Caki2 (cell line): ENCODE measurements at places on chromosomes 6 and 20. TPM values are rescaled to one million over a fixed set of nuclear protein-coding genes. Genes with fewer than 3 reads are reported as not detected.

SPEF1 gene
- 0.54 and 3.5 TPM in 2 replicates for total RNA-seq

KHDRBS2 gene
- total RNA-seq: not detected in 2 replicates

HCK gene
- total RNA-seq: not detected in 2 replicates

FOXP4 gene
- 0.03 and 1.6 TPM in 2 replicates for total RNA-seq

DNA sequence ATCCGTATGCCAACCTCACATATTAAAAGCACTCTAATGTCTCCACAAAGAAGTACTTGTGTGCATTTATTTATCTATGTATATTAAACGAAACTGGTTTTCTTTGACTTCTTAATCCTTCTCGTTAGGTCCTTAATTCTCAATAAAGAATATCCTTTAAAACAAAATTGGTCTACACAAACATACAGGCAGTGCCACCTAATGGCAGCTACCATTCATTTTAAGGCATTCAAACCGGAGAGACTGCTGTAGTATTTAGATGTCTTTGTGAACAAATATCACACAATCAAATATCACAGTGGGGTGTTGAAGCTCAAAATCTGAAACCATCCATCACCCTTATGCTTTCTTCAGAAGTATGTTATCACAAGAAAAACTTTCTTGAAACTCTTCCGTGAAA lies 96.6 kb upstream of the IRAK1BP1 start:
- DNase-seq: no peak

DNA sequence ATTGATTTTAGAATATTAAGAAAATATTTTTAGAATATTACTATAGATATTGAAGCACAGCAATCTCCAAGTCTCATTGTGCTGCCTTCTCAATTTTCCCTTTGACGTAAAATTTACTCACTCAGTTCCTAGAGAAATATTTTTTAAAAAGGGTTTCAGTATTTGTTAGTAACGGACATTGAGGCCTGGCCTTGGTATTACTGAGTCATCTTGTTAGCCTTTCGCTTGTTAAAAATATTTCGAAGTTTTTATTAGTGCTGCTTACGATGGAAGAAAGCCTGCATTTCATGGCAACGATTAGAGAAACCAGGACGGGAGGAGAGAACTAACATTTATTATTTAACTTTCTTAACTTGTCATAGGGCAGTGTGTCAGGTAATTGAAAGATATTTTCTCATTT lies 82.2 kb downstream of the TIAM2 start:
- DNase-seq: no peak

GRCh38 chr6:5828296-5828695 lies 178.4 kb downstream of the NRN1 start:
- DNase-seq: no peak

DNA sequence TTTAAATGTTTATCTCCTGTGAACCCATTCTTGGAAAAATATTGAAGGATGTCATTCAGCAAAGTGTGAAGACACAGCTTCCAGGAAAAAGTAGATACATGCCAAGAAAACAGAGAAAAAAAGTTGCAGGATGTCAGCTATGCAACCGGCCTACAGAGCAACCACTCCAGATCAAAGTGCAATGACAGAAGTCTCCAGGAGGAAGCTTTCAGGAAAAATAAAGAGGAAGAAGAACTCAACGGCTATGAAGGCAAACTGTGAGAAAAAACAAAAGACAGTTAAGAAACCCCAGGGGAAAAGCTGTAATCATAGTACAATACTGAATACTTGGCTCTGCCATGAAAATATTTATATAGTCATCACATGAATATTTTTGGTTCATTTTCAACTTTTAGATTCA lies 30.6 kb downstream of the REPS1 start:
- DNase-seq: no peak

DNA sequence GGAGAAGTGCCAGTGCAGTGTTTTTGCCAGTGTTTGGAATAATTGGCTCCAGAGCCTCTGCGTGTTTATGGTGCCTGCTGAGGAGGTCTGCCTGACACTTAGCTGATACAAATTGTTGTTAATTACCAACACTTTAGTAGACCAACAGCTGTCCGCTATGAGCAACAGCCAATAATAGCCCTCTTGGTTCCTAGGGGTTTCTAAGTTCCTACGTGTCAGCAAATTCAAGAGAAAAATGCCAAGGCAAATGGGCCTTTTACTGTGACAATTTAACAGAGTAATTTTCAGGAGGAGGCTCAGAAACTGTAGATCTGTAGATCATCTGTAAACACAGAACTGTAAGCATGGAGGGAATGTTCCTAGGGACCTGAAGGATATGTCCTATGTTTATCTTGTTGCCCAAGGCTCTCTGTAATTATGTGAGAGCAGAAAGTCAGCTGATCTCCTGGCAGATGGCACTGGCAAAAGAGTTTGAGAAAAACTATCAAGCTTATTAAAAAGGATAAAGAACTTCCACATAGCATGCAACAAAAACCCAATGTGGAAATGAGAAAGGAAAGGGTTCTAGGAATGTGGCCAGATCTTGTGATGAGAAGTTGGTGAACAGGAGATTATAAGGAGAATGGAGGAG lies 157.7 kb downstream of the GJA1 start:
- DNase-seq: no peak
